ENCODE measurements at places on chromosomes 2 and 18. TPM values are rescaled to one million over a fixed set of nuclear protein-coding genes. Genes with fewer than 3 reads are reported as not detected.

Gene PPP1R7
- total RNA-seq: 59.9 TPM

Gene THUMPD2
- total RNA-seq: 23.4 TPM

Gene NT5C1B
- total RNA-seq: not detected

Gene ACVR2A
- total RNA-seq: 10.3 TPM

- no peak for DNase-seq
These were observed 66.2 kb downstream of the MDH1 start for GRCh38 chr2:63654959-63655358.

DNA sequence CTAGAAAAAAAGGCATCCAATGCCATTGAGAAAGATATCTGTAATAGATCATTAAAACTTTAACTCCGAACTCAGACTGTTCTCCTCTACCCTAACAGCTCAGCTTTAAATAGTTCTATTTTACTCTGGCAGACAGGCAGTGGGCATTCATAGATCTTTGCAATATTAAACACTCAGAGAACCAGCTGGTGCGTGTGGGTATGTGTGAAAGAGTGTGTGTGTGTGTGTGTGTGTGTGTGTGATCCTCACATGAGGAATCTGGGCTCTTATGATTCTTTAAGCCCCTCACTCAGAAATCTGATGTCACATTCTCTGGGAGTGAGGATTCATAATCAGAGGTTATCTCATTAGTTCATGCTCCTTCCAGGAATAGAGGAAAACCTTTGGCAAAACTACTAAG lies 144.3 kb downstream of the KCNH7 start:
- no peak for DNase-seq

DNA sequence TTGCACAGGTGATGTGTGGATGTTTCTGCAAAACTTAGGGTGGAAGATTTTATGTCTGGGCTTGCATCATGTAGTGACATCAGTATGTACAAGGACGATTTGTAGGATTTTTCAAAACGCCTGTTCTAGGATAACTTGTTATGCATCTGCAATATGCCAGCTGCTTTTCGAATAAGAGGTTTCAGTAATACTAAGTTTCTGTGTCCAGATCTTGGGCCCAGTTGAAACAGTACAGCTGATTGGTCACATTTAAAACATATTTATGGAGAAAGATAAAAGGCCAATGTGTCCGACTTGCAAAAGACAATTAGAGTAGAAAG lies 1.2 kb downstream of the PTPN4 start:
- peak; percentile 31 for DNase-seq

DNA sequence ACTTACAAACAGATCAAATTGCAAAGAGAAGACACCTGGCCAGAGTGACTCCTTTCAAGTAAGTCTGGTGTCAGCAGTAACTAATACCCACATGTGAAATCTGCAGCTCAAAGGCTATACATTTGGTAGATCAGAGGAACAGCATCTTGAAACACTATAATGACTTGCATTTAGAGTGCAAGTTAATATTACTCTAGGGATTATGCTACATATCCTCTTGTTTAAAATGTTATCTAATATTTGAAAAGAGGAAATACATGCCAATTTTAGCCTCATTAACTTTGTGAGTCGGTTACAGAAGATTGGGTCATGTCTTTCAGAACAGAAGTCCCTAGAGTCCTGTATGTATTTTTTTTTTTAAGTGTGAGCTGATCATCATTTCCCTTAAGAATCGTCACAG lies 15.2 kb downstream of the LANCL1 start:
- DNase-seq: no peak

DNA sequence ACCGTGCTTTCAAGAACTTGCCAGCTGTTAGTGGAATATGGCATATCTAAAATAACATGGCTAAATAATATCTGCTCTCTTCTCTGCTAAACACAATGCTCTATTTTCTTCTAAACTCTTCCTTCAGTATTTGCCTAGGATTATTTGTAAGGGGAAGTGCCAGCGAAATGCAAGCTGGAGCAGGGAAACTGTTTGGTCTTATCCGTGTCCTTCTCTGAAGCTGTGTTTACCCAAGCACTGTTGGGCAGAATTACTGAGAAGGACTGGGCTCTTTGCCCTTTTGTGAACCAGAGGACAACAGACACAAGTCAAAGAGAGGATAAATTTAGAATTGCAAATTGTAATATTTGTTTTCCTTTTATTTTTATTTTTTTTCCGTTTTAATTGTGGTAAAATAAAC lies 23.6 kb downstream of the CPO start:
- no peak for DNase-seq

GRCh38 chr2:178388287-178388686 lies 62.7 kb downstream of the PRKRA start:
- DNase-seq: no peak

- no peak for DNase-seq
These were observed 98.8 kb upstream of the ZNF516 start for GRCh38 chr18:76593843-76594242.

DNA sequence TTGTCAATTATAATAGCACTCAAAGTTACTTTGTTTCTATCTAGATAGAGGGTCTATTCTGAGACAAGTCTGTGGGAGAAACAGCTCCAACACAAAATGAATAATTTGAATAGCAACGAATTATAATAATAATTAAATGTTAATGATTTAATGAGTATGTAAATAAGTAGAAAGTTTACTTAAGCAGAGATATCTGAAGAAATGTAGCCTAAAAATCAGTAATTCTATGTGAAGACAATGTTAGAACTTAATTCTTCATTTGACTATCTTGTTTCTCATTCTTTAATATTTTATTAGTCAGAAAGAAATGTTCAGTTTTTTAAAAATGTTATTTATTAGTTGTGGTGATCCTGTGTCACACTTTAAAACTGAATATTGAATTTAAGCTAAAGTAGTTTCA lies 161.2 kb downstream of the PLEKHA3 start:
- no peak for DNase-seq

DNA sequence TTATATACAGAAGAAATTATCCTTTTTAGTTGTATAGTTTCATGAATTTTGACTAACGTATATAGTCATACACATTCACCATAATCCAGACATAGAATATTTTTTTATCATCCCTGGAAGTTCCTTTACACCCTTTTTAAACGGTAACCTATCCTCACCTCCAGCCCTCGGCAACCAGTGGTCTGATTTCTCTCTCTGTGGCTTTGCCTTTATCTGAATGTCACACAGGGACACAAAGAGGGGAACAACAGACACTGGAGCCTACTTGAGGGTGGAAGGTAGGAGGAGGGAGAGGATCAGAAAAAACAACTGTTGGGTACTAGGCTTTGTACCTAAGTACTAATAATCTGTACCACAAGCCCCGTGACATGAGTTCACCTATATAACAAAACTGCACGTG lies 191.9 kb downstream of the MC4R start:
- DNase-seq: no peak

- DNase-seq: no peak
These were observed 1.9 kb downstream of the AGFG1 start for GRCh38 chr2:227473806-227474205.

GRCh38 chr2:200929334-200930249 lies 33.9 kb downstream of the ORC2 start:
- no peak for DNase-seq

DNA sequence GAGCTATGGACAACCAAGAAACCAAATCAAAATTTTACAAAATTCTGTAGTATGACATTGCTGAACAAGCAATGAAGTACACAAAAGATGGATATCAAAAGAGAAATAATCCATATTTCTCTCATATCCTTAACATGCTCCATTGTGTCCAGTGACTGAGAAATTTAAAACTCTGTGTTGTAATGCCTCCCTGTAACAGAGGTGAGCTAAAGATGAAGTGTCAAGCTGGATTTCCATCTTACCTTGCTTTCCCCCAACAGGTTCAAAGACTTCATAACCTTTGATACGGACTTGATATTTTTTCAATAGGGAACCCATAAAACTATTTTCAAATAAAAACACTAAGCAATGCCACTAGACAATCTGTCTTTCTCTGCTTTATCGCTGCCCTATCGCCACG lies 95.7 kb upstream of the SERTAD2 start:
- DNase-seq: no peak

DNA sequence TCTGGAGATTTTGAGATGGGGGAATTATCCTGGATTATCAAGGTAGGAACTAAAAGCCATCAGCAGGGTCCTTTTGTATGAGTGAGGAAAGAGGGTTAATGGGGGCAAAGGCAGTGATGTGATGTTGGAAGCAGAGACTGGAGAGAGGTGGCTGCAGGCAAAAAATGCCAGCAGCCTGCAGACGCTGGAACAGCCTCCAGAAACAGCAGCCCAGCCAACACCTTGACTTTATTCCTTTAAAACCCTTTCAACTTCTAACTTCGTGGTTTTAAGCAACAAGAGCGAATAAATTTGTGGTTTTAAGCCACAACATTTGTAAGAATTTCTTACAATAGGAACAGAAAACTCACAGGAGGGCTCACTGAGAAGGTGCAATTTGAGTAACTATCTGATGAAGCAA lies 523.1 kb upstream of the HS6ST1 start:
- no peak for DNase-seq

GRCh38 chr2:236899950-236900640 lies 185.6 kb upstream of the COPS8 start:
- DNase-seq: no peak

DNA sequence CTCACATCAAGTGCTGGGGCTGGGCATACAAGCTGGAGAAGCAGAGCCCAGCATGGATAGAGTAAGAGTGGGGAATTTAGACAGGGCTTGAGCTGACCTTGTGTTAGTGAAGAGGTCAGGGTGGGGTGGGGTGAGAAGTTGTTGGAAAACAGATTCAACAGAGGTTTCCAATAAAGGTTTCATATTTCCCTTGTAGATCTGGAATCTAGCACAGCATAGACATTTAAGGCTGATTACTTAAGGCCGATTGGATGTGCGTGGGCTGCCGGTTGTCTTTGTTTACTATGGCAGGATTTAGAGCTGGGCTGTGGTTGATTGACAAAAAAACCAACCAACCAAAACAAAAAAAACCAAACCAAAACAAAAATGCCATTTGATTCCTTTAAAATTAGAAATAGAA lies 114.9 kb upstream of the SEC11C start:
- DNase-seq: peak; percentile 39

DNA sequence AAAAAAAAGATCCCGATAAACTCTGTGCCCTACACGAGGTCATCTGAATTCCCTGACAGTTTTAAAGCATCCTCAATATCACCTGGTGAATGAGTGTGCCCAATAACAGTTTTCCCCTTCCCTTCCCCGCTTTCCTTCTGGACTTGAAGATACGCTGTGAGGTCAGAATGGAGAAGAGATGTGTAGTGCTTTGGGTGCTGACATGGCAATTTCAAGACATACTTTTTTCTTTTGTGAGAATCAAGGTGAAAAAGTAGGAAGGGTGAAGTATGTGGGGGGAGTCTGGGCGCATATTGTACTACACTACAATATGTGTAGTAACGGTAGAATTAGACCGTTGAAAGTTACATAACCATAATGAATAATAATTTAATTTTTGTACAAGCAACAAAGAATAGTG lies 21.7 kb downstream of the DNAJC27 start:
- DNase-seq: no peak

- DNase-seq: no peak
These were observed 562.9 kb downstream of the ARHGAP15 start for GRCh38 chr2:143692162-143692561.

DNA sequence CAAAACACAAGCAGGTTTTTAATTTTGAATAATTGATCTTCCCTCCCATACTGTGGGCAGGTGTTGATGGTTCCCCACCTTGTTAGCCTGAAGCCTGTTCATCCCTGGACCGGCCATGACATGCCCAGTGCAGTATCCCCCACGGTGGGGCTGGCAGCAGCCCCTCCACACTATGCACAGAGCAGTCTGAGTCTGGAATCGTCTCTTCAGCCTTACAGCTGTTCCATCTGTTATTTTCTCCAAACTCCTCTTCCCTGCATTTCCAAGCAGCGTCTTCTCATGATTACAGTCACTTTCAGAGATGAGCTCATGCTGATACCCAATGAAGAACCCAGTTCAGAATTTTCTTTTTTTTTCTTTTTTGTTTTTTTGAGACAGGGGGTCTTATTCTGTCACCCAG lies 68.2 kb downstream of the ADI1 start:
- DNase-seq: no peak

- no peak for DNase-seq
These were observed 388.1 kb upstream of the CHAC2 start for GRCh38 chr2:53379547-53379946.

DNA sequence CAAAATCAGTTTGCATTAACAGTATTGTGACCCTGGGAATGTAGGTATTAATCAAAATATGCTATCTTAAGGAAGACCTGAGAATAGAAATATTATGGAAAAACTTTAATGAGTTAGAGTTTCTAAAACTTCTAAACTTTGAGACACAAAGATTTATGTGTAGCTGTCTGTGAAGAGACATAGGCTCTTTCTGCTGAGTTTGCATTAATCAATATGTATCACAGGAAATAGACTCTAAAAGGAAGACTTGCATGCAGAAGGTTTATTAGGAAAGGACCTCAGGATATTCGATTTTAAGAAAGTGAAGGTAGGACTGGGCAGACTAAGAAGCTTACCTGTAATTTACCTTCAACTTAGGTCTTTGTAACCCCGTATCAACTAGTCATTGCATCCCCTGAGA lies 494.8 kb upstream of the NRXN1 start:
- DNase-seq: no peak

- DNase-seq: peak; percentile 90
These were observed 116.1 kb downstream of the SPTBN1 start for GRCh38 chr2:54572262-54572635.

DNA sequence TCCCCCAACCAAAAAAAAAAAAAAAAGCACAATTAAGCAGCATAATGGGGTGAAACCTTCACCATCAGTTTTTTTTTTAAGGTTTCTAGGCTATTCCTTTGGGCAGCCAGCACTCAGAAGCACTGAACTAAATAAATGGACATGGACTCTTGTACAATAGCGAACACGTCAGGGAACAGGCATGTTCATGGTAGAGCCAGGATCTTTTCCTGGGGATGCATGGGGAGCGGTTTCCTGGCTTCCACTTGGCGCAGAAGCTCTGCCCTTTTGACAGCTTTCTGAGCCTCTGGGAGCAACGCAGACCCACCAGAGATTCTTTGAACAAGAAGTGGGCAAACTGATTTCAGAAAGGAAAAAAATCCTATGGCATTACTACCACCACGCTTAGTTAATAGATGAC lies 35.0 kb downstream of the ALPK2 start:
- no peak for DNase-seq

GRCh38 chr2:182761903-182762302 lies 45.8 kb downstream of the DNAJC10 start:
- no peak for DNase-seq

DNA sequence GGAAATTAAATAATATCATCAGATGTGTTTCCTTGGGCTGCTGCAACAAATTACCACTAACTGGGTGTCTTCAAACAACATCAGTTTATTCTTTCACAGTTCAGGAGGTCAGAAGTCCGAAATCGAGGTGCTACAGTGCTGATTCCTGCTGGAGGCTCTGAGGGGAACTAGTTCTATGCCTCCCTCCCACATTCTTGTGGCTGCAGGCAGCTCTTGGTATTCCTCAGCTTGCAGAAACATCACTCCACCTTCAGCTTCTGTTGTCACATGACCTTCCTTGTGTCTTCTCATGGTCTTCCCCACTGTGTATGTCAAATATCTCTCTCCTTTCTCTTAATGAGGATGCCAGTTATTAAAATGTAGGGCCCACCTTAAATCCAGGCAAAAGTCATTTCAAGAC lies 29.3 kb upstream of the DCC start:
- DNase-seq: no peak
